ENCODE measurements at places on chromosomes 13 and 19.

- DNase-seq: no peak
Measured at GRCh38 chr13:30085087-30085486, 222.3 kb downstream of the KATNAL1 start.

GRCh38 chr19:34426096-34426661 is 2.0 kb upstream of the UBA2 start:
- DNase-seq: no peak

GRCh38 chr13:44399074-44399473 is 25.4 kb downstream of the SERP2 start:
- no peak for DNase-seq

DNA sequence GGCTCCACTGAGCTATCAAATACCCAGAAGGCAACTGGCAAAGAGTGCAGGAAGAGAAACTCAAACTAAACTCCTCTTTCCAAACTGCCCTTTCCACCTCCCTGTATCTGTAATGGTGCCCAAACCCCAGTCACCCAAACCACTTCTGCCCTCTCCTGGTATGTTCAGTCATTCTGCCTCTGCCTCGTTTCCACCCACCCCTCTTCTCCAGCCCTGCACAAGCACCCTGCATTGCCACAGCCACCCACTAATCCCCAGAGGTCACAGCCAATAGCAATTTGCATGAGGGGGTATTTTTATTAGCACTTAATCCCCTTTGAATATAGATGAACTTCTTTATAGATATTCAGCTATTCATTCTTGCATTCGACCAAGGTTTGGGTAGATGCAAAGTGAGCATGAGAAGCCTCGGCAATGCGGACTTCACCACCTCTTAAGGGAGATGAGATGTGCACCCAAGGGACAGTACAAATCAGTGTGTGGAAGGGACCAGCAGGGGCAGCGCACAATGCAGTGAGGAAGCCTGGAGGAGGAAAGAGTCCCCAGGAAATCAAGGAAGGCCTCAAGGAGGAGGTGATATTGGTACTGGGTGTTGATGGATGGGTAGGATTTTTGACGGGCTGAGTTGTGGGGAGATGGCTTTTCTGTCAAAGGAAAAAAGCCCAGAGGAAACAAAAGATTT is 12.4 kb downstream of the TMEM272 start:
- DNase-seq: no peak

- no peak for DNase-seq
Measured at GRCh38 chr13:91155512-91156114, 191.9 kb upstream of the MIR17HG start.

DNA sequence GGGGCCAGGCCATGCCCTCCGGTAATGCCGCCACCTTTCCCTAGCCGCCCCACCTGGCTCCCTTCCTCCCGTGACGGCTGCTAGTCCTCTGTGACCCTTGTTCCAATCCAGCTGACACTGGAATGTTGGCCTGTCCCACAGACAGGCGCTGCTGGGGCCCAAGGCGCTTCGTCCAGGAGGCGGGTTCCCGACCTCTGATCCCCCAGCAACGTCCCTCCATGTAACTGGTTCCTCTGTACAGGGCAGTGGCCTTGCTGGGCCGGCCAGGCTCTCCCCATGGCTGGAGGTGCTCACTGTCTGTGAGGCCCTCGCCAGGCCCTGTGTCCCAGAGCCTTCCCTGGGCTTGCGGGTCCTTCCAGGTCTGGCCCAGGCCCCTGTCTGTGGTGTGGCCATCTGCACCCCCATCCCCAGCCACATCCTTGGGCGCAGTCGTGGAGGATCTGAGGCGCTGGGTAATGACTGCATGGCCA is 6.8 kb upstream of the GRIN3B start:
- no peak for DNase-seq

GRCh38 chr19:47331490-47331889 is 485 bp upstream of the C5AR2 start:
- DNase-seq: no peak

DNA sequence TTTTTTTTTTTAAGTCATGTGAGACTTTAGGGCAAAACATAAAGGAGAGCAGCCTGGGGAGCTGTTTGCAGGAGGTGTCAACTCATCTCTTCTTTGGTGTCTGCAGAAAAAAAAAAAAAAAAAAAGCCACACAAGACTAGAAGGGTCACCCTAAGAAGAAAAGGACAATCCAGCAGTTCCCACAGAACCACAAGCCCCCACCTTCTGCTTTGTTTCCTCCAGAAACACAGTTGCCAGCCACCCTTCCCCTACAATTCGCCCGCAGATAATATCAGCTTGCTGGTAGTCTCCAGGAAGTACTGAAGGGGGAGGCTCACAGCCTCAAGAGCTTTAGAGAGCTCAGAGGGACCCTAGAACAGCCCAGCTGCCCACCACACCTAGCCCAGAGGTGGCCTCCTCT is 22.3 kb upstream of the ZBTB7A start:
- no peak for DNase-seq

DNA sequence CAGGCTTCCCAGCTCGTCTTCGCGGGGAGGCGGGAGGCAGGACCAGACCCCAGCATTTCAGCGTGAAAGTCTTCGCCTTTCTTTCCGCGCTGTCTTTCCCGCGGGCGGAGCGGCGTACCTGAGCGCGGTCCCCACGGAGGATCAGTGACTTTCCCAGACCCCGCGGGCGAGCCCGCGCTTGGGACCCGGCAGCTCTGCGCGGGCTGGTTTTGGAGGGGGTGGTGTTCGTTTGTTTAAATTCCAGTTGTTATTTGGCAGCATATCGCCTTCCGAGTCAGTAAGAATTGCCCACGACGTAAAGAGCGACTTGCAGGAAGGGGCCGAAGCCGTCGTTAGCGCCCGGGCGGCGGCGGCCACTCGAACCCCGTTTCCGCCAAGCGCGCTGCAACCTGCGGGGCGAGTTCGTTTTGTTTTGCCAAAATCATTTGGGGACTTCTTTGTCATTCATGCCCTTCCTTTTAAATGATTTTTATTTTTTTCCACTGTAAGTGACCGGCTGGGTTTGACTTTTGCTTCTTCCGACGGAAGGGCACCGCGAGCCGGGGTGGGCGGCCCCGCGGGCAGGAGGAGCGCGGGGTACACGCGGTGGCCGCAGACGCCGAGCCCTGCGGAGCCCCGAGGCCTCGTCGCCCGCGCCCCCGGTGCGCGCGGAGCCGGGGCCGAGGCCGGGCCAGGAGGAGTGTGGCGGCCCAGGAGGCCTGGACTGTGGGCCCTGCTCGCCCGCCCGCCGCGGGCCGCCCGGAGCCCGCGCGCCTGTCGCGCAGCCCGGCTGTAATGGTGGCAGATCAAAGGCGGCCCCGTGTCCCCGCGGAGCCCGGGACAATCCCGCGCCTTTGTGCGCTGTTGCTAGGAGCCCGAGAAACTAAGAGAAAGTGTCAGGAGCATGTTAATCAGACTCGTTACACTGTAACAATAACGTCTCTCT is 75.9 kb downstream of the ZIC5 start:
- DNase-seq: no peak

- no peak for DNase-seq
Measured at GRCh38 chr19:34306824-34307223, 52.5 kb downstream of the GARRE1 start.

DNA sequence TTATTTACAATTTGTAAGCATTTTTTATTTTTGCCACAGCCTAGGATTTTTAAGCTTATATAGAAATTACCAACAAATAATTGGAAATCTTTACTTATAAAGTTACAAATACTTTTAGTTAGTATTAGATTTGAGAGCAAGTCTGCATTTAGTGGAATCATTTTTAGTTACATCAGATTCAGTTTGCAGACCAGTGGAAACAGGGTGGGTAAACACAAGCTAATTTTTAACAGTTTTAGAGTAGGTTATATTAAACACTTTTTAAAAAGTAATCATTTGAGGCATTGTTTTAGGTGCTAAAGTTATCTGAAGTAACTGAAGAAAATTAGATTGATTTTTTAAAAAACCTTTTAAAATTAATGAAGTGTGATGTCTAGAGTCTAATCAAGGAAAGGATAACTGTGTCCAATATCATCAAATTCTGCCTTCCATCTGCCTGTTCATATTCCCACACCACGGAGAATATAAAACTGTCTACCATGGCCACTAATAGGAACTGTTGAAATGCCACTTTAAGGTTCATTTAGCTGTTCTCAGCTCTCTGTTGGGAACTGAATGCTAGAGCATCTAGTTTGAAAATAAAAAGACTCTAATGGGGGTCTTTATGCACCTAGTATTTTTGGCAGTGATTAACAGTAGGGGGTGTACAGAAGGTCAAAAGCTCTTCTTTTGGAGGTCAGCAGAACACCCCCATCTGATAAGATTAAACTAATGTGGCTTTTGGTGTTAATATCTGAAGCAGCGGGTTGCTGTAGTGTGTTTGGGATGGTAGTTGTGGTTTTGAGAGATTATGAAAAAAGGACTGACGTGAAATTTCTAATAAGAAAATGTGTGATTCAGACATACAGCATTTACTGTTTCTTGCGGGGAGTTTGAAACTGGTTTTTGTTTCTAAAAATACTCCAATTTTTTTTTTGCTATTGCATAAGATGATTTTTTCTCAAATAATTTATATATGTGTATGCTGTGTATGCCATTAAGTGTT is 66.5 kb downstream of the NDFIP2 start:
- DNase-seq: no peak

- DNase-seq: no peak
Measured at GRCh38 chr13:68749796-68750195, 1357.8 kb upstream of the ATXN8OS start.

- no peak for DNase-seq
Measured at GRCh38 chr13:101455863-101456262, 3.4 kb downstream of the ITGBL1 start.
